ENCODE measurements at places on chromosomes 4 and X. TPM values are rescaled to one million over a fixed set of nuclear protein-coding genes. Genes with fewer than 3 reads are reported as not detected.

Gene DKK2
- not detected for total RNA-seq

Gene RAB33A
- 27.7 TPM for total RNA-seq

Gene TMLHE
- 10.3 TPM for total RNA-seq

Gene WAS
- total RNA-seq = 160 TPM

Gene PABPC1L2A
- not detected for total RNA-seq

Gene PCDH19
- total RNA-seq = not detected

Gene BEX2
- total RNA-seq = 3.0 TPM

All from T-helper 2 cell treated with Interferon-gamma antibody and Interleukin-4, amounts not matched to agents 100 ng/mL and 5 ng/mL, for 36 hours (primary cell).